HFFc6 (cell line): ENCODE measurements at places on chromosomes 11 and 22.

- peak; percentile 60 for DNase-seq
Observed at GRCh38 chr22:36081023-36081431, 52.4 kb upstream of the RBFOX2 start.

- DNase-seq = no peak
Observed at GRCh38 chr11:59200423-59200746, 12.3 kb downstream of the MPEG1 start.

DNA sequence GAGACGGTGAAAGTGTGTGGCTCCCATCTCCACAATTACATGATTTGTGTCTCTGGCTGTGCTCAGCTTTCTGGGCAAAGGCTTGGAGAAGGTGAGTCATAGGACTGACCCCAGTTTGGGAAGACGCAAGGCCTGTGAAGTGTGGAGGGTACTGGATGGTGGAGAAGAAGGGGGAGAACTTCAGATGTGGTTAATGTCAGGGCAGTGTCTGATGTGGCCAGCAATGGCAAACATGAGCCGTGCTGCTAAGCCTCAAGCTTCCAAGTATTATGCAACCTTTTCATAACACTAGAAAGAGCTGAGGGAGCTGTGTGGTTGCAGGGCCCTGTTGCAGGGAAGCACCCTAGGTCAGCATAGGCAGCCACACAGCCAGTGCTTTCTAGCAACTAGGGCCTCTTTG, 110.9 kb downstream of the NTM start:
- DNase-seq = no peak

GRCh38 chr11:47248664-47249377, at the start of gene ACP2:
TSS of gene ACP2 (minus strand) at chr11:47248814. CDS start at chr11:47248789, 25 bp downstream.
- DNase-seq = peak; percentile 83

DNA sequence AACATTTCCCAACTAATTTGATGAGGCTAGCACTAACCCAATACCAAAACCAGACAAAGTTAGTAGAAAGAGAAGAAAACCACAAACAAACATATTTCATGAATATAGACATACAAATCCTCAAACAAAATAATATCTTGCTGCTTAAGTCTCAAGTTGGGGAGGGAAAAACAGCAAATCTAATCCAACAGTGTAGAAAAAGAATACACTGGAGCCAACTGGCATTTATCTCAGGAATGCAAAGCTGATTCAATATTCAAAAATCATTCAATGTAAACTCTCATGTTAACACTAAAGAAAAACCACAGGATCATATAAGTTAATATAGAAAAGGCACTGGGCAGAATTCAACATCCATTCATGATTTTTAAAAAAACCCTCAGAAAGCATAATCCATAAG, 18.2 kb downstream of the GNB1L start:
- DNase-seq = no peak

DNA sequence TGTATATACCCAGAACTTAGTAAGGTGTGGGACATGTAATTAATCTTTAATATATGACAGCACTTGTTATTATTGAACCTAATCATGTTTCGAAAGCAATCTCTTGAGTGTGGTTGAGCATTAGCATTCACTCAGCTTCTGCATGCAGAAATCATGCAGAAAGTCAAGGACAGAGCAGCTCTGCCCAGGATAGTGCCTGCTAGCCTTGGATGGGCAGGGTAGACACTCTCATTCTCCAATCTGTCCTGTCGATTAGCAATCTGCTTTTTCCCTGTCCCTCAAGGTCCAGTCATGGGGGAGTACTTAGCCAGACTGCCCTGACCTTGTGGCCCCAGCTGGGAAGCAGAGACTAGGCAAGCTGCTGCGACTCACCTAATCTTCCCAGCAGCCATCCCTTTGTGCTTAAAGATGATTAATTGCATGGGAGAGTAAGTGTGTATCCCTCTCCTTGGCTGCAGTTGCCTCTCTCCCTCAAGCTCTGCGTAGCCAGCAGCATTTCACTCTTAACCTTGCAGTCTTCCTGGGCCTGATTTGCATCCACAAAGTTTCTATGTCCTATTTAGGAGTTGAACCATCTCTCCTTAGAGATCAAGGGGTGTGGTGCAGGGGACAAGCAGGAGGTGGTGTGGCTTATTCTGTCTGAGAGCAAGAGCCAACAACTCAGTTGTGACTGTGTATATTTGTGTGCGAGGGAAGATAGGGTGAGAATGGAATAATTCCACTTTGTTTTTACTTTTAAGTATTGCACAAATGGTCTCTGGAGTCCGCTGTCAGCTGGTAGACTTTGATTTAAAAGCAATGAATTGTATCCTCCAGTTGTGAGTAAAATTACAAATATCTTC, 101.4 kb downstream of the FDX1 start:
- DNase-seq = no peak

DNA sequence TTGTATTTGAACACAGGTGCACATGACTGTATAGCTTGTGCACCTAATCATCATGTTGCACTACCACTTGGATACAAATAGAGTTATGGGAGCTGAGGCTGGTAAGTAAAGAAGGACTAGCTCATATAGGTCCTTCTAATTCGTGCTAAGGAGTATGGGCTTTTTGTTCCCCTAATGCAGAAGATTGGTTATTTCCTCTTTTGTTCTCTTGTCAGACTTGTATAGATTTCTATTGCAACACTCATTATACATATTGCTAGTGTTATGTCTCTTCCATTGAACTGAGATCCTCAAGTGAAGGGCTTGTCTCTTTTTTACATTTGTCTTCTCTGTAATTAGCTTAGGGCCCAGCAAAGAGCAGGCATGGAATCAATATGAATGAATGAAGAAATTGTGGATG, 54.1 kb upstream of the ARHGAP20 start:
- DNase-seq = no peak

DNA sequence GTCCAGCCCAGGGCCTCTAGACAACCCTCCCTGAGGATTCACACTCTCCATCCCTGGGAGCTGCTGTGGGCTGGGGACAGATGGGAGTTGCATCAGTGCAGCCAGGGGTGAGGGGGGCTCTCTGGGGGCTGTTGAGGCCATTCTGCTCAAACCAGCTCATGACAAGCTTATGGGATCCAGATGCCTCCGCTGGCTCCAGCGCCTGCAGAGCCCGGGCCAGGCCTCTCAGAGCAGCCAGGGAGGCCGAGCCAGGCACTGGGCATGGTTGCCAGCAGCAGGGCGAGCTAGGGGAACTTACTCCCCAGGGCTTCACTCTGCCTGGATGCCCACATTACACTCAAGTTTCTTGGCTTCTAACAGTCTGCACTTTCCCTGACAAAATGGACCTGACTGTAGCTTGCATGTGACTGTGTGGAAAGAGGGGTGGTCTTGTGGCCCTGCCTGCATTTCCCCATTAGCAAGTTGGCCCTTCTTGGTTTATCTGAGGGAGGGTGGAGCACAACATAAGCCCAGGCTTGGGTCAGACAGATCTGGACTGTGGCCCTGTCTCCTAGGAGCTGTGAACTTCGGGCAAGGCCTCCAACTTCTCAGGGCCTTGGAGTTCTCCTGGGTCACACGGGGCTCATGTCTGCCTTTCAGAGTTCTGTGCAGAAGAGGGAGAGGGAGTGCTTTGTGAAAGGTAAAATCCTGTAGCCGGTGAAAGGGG, 34.5 kb upstream of the CYB5R3 start:
- no peak for DNase-seq

DNA sequence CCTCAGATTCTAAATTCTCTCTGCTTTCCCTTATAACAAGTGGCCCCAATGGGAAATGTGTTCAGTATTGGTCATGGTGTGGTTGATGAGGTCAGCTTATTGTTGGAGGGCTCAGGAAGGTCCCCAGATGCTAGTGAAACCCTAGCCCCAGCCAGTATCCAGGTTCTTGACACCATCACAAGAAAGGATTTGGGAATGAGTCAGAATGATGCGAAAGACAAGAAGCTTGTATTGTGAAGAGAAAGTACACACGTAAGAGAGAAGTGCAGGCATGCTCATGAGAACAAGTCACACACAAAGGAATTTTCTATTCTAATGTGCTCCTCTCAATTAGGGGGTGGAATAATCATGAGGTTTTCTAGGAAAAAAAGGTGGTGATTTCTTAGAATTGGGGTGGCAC, 34.9 kb upstream of the TRPC6 start:
- DNase-seq = no peak

GRCh38 chr11:120208001-120208441, 2.8 kb upstream of the OAF start:
- DNase-seq = no peak

- DNase-seq = no peak
Observed at GRCh38 chr11:45798793-45799441, 6.0 kb upstream of the SLC35C1 start.

- no peak for DNase-seq
Observed at GRCh38 chr22:33757041-33757801, 163.1 kb downstream of the LARGE1 start.

GRCh38 chr11:74447720-74448119, 19.6 kb downstream of the KCNE3 start:
- no peak for DNase-seq

DNA sequence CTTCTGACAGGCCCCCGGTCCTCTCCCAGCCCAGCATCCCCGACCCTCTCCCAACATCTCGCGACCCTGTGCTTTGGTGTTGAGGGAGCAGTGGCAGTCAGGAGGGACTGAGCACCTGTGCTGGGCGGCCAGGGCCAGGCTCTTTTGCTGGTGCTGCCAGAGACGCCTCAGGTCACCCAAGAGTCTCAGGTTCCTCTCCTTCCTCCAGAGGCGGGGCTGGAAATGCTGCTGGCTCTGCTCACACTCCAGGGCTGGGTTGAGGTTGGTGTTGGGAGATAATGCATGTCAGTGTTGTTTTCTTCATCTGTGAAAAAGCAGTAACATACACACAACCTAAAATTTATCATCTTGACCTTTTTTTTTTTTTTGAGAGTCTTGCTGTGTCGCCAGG, 1.2 kb upstream of the IGLL1 start:
- no peak for DNase-seq

- DNase-seq = no peak
Observed at GRCh38 chr22:31227186-31227585, 15.1 kb downstream of the LIMK2 start.

- DNase-seq = no peak
Observed at GRCh38 chr11:111183706-111184105, 61.8 kb upstream of the POU2AF2 start.

- no peak for DNase-seq
Observed at GRCh38 chr22:38944653-38945052, 12.8 kb upstream of the APOBEC3A start.

DNA sequence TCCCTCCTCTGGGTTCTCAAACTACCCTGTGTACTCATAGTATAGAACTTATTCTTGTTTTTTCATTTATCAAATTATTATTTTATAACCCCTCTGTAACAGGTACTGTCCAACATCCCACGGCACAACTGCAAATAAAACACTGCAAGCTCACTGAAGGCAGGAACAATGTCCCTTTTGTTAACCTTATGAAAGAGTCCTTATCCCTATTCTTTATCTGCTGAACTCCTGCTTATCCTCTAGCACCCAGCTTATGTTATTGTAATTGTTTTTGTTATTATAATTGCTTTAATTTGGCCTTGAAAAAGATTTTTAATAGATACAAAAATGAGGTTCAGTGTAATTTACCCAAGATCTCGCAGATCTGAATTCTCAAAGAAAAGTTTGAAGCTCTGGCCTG, 130.4 kb downstream of the MSANTD4 start:
- no peak for DNase-seq
